ENCODE measurements at places on chromosomes 7 and 10.

- H3K36me3 ChIP-seq, result 0 out of 2 replicates have a peak, but pooled peaks cover 5% of the 10 kb centered on the region
- no peak overlapping the region for H3K4me3 ChIP-seq
- H3K4me1 ChIP-seq, result peaks cover 17% of the 10 kb centered on the region
- no peak overlapping the region for H3K27ac ChIP-seq
- no peak for DNase-seq
Observed at GRCh38 chr10:102262744-102263370, 17.5 kb downstream of the GBF1 start.

DNA sequence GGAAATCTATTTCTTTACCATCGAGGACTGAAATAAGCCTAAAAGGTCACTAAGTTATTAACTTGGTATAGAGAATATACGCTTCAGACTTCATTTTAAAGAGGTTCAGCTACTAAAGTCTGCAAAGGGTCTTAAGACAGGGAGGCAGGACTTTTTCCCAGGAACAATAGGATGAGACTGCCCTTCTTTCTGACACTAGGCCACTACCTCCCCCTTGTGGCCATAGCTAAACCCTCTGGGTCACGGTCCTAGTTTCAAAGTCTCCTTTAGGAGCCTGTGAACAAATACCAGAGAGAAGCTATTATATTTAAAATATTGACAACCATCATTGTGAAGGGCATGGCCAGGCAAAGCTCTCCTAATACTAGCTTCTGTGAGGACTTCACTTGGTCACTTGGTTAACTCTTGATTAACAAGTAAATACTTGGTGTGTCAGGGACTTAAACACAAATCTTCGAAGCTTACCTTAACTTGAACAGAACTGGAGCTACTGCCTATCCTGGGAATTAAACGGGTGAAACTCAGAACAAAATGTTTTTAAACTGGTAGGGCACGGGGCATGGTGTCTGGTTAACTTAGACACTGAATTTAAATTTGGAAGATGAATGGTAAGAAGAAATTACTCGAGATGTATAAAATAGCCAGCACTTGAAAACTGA is 75.6 kb downstream of the CCDC6 start:
- peaks cover 32% of the 10 kb centered on the region for H3K36me3 ChIP-seq
- no peaks in the 10 kb centered on the region for H3K27me3 ChIP-seq
- H3K27ac ChIP-seq, result no peak overlapping the region
- DNase-seq, result peak; percentile 88
- no peak overlapping the region for H3K4me3 ChIP-seq

DNA sequence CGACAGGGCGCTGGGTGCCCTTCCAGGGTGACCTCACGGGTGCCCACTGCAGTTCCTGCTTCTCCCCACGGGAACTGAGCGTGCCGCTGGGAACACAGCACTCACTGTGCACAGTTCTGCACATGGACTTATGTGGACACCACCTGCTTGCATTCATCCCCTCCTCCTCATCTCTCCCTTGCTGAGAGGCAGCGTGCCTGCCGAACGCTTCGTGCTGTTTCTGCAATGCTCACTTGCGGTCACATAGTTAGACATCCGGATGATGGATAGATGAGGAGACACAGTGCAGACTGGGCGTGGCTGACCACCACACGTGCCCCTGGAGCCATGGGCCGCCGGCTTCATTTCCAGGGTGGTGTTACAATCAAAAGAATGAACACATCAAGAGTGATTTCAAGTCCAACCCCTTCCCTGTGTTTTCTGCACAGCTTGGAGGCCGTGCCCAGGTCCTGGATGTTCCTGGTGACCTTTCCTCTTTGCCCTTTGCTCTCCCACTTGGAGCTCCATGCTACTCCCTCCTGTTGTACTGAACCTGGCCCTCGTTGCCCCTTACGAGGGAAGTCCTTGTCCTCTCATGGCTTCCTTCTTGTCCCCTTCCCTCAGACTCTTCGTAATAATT is 119.4 kb downstream of the VIPR2 start:
- DNase-seq, result no peak
- no peak overlapping the region for H3K27ac ChIP-seq
- peaks cover 41% of the 10 kb centered on the region for H3K4me1 ChIP-seq
- no peaks in the 10 kb centered on the region for H3K36me3 ChIP-seq

DNA sequence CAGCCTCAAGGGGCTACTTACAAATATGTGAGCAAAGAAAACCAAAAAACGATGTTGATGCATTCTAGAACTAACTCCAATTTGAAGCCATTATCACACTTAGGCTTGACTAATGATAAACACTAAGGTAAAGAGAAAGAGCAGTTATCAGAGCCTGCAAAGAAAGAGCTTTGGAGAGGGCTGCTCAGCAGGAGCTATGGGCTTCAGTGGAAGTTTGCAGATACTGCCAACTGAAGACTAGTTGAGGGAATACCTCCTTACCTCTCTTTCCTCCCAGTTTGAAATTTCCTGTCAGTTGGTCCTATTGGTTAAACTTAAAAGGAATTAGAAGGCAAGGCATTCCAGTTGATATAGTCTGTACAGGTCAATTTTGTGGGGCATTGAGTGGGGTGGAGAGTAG is 498.1 kb upstream of the POT1 start:
- H3K36me3 ChIP-seq, result no peaks in the 10 kb centered on the region
- H3K27ac ChIP-seq, result no peak overlapping the region
- H3K4me1 ChIP-seq, result peaks cover 11% of the 10 kb centered on the region
- no peaks in the 10 kb centered on the region for H3K27me3 ChIP-seq

GRCh38 chr7:107917763-107918651 is 27.0 kb downstream of the DLD start:
- no peaks in the 10 kb centered on the region for H3K27me3 ChIP-seq
- DNase-seq, result no peak
- no peak overlapping the region for H3K27ac ChIP-seq

GRCh38 chr7:157189405-157189804 is 50.7 kb downstream of the UBE3C start:
- no peak overlapping the region for H3K27ac ChIP-seq
- H3K4me3 ChIP-seq, result no peak overlapping the region
- DNase-seq, result no peak
- no peaks in the 10 kb centered on the region for H3K4me1 ChIP-seq

GRCh38 chr10:27638071-27638750 is 107.4 kb downstream of the MKX start:
- no peak overlapping the region for H3K4me3 ChIP-seq
- H3K27me3 ChIP-seq, result no peaks in the 10 kb centered on the region
- no peaks in the 10 kb centered on the region for H3K4me1 ChIP-seq
- H3K27ac ChIP-seq, result no peak overlapping the region
- no peak for DNase-seq

DNA sequence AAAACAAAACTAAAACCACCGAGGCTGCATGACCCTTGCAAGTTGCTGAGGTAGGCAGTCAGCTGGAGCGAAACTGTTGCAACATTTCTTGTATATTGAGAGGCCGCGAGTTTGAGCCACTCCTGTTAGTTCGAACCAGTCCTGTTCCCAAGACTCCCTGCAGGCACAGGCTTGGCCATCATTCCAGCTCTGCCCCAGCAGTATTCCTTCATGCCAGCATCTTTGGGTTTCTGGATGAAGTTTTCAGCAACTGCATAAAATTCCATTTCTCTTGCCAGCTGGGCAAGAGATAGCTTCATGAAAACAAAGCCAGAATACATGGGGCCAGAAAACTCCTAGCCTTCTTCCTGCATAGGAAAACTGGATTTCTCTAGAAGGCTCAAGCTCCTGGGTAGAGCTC is 207.6 kb downstream of the FRMD4A start:
- no peaks in the 10 kb centered on the region for H3K27me3 ChIP-seq
- H3K4me3 ChIP-seq, result no peak overlapping the region
- peaks cover 4% of the 10 kb centered on the region for H3K4me1 ChIP-seq
- H3K27ac ChIP-seq, result no peak overlapping the region
- H3K36me3 ChIP-seq, result no peaks in the 10 kb centered on the region

DNA sequence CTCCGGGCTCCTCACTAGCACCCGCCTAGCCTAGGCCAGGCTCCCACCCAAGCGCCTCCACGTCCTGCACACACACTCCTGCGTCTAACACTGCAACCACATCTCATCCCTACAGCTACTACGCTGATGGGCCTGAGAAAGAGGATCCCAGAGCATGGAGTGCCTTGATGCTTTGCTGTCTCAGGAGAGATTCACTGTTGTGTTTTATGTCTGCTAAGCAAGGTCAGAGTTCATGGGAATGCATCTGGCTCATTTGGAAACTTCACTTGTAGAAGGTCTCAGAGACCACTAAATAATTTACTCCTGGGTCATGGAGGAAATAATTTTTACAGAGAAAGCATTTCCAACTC is 88.7 kb downstream of the SLIT1 start:
- H3K4me3 ChIP-seq, result no peak overlapping the region
- no peak overlapping the region for H3K27ac ChIP-seq
- H3K4me1 ChIP-seq, result no peaks in the 10 kb centered on the region
- peaks cover 67% of the 10 kb centered on the region for H3K27me3 ChIP-seq
- DNase-seq, result no peak

GRCh38 chr10:133473270-133473669 is 19.5 kb downstream of the SCART1 start:
- no peaks in the 10 kb centered on the region for H3K36me3 ChIP-seq
- 0 out of 2 replicates have a peak, but pooled peaks cover 9% of the 10 kb centered on the region for H3K27me3 ChIP-seq
- no peak for DNase-seq
- no peak overlapping the region for H3K27ac ChIP-seq
- no peaks in the 10 kb centered on the region for H3K4me1 ChIP-seq

- H3K4me3 ChIP-seq, result no peak overlapping the region
- no peak overlapping the region for H3K27ac ChIP-seq
- no peaks in the 10 kb centered on the region for H3K27me3 ChIP-seq
- H3K36me3 ChIP-seq, result no peaks in the 10 kb centered on the region
- no peak for DNase-seq
Observed at GRCh38 chr7:108869070-108869469, 299.4 kb downstream of the DNAJB9 start.

GRCh38 chr7:155064186-155064585 is 5.9 kb upstream of the HTR5A start:
- H3K27ac ChIP-seq, result no peak overlapping the region
- H3K36me3 ChIP-seq, result no peaks in the 10 kb centered on the region
- H3K4me1 ChIP-seq, result no peaks in the 10 kb centered on the region
- H3K4me3 ChIP-seq, result no peak overlapping the region
- H3K27me3 ChIP-seq, result peaks cover 7% of the 10 kb centered on the region

- H3K4me1 ChIP-seq, result peaks cover 3% of the 10 kb centered on the region
- H3K27me3 ChIP-seq, result no peaks in the 10 kb centered on the region
- no peak overlapping the region for H3K4me3 ChIP-seq
- H3K36me3 ChIP-seq, result peaks cover 26% of the 10 kb centered on the region
- H3K27ac ChIP-seq, result no peak overlapping the region
- DNase-seq, result no peak
Observed at GRCh38 chr10:92010047-92010735, 86.6 kb downstream of the BTAF1 start.

Data from PC-3 (cell line).